ENCODE measurements at places on chromosomes 1 and 21.

GRCh38 chr1:237931581-237931980, 40.9 kb upstream of the ZP4 start:
- DNase-seq: no peak

GRCh38 chr1:101996825-101997465, at the start of gene OLFM3:
Gene OLFM3, minus strand, starts transcription at chr1:101996926.
- DNase-seq: no peak

DNA sequence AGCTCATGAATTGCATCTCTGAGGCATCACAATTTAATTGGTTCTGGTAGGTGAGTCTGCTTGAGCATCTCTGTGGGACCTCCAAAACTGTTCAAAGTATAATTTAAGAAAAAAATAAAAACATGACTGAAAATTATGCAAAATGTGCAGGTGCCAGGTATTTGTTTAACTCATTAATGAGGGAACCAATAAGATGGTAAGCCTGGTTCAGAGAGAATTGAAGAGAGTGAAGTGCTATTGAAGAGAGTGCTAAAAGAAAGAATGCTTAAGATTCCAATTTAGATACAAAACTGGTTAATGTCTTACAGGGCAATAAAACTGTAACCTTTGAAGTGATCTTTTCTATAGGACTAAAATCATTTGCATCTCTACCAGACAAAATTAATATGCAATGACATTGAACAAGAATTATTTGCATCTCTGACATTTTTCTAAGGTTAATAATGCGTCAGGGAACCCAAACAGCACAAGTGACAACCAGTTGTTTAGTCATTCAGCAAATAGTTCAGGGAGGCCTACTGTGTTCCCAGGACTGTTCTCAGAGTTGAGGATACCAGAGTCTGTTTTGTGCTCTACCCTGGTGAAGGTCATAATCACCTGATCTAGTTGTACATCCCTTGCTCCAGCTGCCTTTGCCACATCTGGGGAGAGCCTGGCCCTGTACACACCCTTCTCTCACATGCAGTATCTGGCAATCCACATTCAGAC, 183.5 kb downstream of the PATJ start:
- DNase-seq: no peak

- no peak for DNase-seq
Observed at GRCh38 chr21:38806153-38806941, 618 bp downstream of the ETS2 start.

DNA sequence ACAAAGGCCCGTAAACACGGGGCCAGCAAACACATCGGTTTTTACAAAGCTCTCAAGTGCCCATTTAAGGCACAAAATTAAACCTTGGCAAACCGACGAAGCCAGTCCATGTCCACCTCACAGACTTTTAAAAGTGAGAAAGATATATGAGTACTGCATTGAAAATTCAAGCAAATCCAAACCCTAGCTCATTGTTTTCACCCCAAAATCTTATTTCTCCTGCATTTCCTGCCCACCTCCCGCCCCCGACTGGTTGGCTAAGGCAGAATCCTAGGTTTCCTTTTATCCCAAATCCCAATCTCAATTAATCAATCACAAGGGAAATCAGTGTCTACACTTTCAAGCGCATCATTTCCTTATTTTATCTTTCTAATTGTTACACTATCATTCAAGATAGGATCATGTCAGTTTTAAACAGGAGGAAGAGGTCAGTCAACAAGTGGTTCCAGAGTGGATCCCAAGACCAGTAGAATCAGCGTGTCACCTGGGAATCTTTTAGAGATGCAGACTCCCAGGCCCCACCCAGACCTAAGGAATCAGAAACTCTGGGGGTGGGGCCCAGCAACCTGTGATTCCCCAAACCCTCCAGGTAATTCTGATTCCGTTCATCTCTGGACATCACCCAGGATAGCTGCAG, 1.7 kb upstream of the GNG4 start:
- DNase-seq: no peak

DNA sequence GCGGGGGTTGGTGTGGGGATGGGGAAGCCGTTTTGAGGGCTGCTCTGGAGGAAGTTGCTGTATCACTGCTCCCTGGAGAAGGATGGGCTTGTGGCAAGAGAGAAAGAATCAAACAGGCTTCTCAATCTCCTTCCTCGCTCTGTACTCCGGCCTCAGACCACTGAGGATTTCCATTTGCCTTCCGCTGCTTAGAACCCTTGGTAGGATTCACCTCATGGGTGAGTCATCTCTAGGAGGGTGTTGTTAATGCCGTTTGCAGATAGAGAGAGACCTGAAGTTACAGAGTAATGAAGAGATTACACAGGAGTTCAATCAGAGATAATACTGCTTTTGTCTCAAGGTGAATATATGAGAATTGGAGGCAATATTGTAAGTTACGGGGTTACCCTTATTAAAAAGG, 15.3 kb downstream of the SLC35F3 start:
- DNase-seq: no peak

DNA sequence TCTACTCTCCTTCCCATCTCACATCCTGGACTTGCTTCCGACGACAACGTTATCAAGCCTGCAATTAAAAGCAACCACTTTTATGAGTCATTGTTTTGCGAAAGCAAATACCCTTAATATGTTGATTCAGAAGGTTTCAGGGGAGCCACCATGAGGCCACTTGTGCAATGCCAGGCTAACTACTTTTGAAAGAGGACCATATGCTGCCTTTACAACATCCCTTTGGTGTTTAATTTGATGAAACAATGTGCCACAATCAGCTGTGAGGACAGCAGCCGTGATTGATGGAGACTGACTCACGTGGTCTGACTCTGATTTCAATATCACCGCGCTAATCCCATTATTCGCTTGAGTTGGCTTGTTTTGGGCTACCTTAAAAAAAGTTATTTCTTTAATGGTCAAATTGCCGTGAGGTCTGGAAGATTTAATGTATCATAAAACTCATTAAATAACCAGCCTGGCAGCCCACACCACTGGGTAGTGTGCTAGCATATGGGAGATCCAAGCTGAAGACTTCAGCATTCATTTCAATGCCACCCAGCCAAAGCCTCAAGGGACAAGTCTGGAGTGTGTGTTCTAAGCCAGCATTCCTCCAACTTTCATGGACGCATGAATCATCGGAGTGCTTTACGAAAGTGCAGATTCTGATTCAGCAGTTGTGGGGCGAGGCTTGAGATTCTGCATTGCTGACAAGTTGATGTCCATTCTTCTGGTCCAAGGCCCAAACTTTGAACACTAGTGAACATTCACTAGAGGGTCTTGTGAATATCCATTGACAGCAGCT, 73.3 kb upstream of the PAXBP1 start:
- DNase-seq: no peak

DNA sequence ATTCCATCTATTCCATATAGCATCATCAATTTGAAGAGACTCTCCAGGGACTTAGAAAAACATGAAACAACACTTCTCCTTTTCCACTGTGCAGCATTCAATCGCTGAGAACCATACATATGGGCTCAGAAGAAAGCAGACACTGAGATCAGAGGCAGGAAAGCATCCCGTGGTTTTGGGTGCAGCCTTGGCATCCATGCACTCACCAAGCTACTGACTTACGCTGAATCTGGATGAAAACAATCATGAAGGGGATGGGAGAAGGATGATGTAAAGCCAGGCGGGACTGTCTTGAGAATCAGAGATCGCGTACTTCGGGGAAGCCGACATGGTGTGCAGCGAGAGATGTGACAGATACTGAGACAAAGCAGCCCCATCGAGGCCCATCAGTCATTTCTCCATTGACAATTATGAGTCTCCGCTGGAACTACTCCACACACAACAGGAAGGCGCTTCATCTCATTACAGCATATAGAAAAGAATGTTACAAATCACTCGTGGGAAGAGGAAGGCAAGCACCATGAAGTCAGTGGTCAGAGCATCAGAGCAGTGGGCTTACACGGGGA, 2.3 kb upstream of the TIAM1 start:
- DNase-seq: no peak

DNA sequence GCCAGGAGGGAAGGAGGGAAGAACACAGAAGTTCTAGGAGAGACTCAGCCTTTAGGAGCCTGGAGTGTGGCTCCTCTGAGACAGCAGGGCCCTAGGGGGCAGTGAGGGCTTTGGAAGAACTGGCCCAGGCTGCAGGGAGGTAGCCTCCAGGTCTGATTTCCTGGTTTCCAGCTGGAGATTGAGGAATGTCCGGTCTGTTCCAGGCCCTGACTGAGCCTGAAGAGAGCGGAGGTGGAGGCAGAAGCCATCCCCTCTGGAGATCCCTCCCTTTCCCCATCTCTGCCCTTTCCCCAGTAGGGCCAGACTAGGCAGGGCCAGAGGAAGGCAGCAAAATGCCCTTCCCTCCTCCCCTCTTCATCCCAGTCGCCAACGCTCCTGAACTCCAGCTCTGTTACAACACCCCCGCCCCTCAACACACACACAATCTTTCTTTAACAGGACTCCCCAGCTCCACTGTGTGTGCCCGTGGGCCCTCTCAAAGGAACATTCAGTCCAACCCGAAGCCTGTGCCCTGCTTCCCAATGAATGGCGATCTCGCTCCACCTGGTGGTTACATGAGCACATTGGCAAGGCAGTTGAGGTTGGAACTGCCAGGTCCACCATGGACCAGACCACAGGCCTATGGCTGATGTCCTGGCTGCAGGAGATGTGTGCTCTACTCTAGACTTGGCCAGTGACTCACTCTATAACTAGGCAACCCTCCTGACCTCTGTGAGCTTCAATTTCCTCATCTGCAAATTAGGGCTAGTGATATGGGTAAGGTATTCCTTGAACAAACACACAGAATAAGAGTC, 32.0 kb downstream of the MAP7D1 start:
- peak; percentile 45 for DNase-seq

GRCh38 chr1:205667909-205668643, 12.2 kb downstream of the SLC45A3 start:
- no peak for DNase-seq

DNA sequence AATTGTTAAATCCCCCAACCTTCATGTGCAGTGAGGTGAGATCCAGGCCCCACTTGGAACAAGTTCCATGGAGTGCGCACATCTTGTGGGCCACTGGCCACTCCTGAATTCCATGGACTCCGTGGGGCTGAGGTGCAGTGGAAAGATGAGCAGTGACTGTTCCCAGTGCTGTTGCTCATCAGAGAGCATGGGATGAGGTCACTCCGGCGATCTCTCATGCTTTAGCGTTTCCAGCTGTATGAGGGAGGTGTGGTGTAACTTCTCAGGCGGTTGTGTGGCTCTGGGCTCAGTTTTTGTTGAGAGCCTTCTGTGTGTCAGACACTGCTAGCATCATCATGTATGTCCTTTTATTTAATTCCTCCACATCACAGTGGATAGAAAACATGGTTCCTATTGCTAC, 96.2 kb downstream of the GALNT2 start:
- DNase-seq: no peak

DNA sequence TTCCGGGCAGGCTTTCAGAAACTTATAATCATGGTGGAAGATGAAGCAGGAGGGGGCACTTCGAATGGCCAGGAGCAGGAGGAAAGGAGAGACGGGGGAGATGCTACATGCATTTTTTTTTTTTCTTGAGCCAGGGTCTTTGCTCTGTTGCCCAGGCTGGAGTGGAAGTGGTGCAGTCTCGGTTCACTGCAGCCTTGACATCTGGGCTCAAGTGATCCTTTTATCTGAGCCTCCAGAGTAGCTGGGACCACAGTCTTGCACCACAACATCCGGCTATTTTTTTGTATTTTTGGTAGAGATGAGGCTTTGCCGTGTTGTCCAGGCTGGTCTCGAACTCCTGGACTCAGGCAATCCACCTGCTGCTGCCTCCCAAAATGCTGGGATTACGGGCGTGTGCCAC, 61.6 kb downstream of the SELENOF start:
- no peak for DNase-seq

DNA sequence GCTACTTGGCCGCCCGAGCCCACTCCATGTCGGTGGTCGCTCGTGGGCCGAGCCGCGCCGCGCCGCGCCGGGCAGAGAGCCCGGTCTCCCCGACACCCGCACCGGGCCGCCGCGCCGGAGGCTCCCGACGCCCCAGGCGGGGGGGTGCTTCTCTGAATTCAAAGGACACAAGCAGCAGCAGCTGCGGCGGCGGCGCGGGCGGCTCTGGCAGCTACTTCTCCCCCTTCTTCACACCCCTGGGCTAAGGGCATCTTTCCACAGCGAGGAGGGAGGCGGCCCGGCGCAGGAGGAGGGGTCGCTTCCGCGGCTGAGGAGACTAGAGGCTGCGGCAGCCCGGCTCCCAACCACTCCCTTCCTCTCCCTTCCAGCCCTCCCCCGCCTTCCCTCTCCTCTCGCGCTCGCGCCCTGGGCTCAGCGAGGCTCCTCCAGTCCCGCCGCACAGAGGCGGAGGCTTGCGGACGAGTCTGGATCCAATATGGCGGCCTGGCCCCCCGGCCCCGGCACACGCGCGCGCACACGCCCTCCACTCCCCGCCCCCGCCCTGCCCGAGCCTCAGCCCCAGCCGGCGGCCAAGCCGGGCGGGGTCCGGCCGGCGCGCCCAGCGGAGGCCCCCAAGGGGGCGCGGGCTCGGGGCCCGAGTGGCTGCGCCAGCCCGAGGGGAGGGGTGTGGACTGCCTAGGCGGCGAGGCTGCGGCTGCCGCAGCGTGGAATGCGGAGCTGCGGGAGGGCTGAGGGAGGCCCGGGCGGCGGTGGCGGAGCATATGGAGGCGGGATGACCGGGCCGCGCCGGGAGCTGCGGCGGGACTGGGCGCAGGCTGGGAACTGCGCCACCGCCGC, at the start of gene CDC42BPA:
Gene CDC42BPA, minus strand, starts transcription at position 477 of the 837 bp plus-strand sequence. CDS start 1,310 bp downstream, outside the sequence.
- peak; percentile 17 for DNase-seq

DNA sequence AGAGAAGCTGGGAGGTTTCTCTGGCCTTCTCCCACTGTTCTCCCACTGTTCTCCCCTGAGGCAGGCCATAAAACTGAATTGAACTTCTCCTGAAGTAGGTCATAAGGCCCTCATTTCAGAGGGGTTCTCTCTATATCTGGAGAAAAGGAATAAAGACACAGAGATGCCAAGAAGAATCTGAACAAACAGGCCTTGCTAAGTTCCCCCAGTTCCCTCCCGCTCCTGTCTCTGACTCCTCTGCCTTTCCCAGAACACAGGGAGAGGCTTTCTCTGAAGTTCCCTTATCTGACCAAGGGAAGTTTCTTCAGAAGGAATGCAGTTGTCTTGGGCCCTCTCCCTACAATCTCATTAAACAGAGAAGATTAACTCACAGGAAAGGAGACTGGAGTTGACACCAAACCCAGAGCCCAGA, 83.4 kb downstream of the SLC16A1 start:
- DNase-seq: no peak

DNA sequence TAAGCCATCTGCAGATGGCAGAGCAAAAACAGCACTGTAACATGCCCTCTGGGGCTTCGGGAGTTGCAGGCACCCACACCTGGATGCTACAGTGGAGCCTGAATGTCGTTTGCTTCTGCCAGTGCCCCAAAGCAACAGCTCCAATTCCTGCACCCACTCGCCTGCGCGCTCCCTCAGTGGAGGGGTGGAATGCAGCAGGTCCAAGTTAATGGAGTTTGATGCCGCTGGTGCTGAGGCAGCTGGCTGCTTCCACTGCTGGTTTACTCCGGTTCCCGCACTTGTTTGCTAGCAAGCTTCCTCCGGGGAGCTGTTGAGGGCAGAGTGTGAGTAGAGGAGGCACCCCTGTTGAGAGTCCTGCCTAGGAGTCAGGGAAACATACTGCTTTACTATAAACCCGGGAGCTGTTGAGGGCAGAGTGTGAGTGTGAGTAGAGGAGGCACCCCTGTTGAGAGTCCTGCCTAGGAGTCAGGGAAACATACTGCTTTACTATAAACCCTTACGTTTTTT, 584.0 kb upstream of the TMPRSS15 start:
- no peak for DNase-seq

Data from stimulated activated CD4-positive, alpha-beta T cell treated with anti-CD3 and anti-CD28 coated beads, Interleukin-1b, Interleukin-23, amount 100 ng/mL, for 24 hours (primary cell).